NCI-H510A treated with DMSO at 0.1 percent for 48 hours (cell line): ENCODE measurements at places on chromosomes 1 and 21.

- DNase-seq, result no peak
These were observed 24.8 kb upstream of the RNF19B start for GRCh38 chr1:32989160-32990050.

DNA sequence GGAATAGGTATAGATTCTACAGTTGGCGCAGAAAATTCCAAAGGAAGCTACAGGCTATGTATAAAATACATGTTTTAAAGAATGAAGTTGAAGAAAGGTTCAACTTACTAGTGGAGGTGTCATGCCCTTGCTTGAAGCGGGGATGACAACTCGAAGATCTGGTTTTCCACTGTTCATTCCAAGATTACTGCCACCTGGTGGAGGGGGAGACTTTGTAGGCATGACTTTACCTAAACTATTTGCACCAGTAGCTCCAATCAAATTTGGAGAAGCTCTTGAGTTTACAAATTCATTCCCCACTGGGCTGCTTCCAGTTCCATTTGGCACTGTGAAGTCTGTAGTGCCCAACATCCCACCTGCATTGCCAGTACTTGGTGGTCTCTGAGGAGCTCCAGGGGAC, 81.7 kb downstream of the AXDND1 start:
- DNase-seq, result no peak

- no peak for DNase-seq
These were observed 62.1 kb downstream of the PCNT start for GRCh38 chr21:46385846-46386733.

DNA sequence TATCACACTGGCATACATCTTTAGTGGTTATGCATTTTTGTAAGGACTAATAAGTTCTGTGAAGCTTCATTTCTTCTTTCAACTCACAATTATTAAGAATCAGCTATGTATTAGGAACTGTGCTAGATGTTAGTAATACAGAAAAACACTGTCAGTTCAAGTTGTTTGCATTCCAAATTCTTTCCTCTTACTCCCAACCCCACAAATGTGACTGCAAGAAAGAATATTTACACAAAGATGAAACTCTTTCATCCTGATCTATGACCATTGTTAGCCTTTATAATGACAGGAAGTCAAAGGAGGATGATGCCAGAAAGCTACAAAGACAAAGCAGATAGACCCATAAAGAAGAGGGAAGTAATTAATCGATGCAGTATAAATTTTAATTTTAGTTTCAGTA, 21.0 kb upstream of the GADD45A start:
- DNase-seq, result peak; percentile 47

DNA sequence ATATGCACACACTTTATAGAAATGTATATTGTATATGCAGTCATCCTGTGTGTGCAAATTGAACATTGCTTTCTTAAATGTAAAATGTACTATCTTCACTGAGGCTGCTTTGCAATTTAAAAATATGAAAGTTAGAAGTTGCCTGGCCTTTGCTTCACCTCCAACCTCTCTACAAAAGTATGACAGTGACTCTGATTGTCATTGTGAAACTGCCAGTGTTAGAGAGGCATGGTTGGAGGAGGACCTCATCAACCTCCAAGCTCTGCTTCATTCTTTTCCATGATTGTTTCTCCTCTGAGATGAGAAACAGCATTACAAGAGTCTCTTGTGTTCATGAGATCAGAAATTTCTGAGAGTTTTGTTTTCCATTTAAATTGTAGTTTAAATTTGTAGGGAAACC, 185.5 kb downstream of the ZC3H11B start:
- no peak for DNase-seq

DNA sequence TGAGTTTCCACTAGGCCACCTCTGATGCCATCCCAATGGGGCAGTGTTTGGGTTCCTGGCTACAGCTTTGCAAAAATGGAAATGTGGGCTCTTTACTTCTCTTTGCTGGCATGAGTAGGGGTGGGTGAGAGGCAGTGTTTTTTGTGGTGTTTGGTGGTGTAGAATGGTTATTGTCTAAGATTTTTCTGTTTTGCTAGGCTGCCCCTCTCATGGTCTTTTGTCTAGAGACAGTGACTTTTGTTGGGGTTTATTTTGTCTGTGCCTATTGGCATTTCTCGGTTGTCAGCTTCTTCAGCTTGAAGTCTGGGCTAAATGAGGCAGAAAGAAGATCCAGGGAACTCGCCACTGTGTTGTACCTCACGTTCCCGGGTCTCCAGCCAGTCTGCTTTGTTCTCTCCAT, 112.1 kb downstream of the CENPF start:
- DNase-seq, result no peak

DNA sequence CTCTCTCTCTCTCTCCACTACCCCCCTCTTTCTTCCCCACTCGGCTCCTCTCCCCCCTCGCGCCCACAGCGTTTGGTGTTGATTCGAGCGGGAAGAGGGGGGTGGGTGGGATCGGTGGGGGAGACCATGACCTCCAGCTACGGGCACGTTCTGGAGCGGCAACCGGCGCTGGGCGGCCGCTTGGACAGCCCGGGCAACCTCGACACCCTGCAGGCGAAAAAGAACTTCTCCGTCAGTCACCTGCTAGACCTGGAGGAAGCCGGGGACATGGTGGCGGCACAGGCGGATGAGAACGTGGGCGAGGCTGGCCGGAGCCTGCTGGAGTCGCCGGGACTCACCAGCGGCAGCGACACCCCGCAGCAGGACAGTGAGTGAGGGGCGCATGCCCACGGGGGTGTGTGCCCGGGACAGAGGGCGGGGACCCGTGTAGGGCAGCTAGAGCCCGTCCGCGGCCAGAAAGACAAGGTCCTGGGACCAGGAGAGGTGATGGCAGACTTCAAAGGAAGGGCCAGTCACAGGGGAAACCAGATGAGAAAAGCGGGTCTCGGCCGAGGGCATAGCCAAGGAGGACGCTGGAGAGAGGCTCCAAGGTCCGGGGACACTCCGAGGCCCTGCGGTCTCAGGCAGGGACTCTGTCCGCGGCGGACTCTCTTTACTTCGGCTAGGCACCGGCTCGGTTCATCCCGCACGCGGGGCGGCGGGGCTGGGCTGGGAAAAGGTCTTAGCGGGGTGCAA, at the start of gene PRRX1:
PRRX1 (plus strand) TSS at position 39 of the 735 bp plus-strand sequence; CDS start at position 127, 88 bp downstream.
- peak; percentile 48 for DNase-seq

- no peak for DNase-seq
These were observed 95.2 kb downstream of the HLX start for GRCh38 chr1:220974431-220974830.

DNA sequence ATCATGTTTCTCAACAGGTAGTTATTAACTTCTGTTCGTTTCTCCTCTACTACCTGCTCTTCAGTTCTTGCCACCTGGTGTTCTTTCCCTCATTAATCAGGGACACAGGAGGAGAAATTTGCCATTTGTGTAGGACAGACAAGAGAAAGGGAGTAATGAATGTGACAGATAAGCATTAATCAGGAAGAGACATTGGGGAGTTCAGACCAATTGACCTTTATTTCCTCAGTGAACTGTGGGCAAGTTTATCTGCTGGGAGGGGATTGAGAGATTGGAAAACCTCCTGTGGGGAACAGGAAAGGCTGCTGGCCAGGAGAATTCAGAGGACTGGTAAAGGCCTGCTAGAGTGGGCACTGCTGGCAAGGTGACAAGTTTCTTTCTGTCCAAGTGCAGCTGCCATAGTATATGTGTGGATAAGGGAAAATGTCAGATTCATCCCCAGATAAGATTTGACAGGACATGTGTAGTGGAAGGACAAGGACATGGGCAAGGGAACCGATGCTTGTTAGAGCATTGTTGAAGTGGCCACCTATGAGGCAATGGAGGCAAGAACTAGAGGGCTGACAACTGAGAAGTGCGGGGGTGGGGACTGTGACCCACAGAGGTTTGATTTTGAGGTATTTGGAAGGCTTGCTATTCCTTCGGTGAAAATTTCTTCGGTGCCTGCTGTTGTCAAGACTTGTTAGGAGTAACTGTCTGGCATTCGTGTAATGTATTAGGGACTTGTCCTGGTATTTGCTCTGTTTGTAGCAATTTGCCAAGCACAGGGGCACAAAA, 12.6 kb downstream of the SZT2 start:
- no peak for DNase-seq

DNA sequence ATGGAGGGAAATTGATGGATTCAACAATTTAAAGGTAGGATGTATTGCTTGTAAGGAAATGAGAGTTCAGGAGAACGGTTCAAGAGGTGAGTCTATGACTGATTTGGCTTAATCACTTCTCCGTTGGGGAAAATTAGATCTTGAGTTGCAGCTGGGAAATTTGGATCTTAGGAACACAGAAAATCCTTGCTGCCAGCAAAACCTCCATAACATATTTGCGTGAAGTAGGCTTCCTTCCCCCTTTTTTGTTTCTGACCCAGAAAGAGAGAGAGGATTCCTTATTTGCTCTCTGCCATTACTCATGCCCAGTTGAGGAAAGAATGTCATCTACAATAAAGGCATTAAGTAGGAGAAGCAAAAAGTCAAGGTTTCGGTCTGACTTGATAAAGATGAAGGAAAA, 73.5 kb upstream of the PDC start:
- no peak for DNase-seq

DNA sequence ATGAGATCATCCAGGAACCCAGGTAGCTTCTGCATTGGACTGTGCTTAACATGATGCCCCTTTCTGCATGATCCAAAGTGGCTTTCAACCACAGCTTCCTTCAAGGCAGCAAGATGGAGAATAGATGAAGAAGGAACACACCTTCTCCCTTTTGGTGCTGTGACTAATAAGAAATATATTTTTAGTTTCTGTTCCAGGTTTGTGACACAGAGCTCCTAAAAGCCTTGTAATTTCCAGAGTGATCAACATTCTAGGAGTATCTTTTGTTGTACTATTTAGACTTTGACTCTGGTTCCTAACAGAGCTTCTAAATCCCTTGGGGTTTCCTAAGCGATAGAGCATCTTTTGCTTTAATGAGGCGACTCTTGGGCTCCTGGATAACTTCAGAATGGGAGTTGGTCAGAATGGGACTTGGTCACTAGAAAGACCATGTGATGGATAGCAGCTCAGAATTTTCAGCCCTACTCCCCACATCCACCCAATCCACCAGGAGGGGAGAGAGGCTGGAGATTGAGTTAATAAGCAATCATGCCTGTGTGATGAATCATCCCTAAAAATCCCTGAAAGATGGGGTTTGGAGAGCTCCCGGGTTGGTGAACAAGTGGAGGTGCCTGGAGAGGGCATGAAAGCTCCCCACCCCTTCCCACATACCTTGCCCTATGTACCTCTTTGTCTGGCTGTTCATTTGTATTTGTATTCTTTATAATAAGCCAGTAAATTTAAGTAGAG, 134.8 kb downstream of the FGGY start:
- no peak for DNase-seq

DNA sequence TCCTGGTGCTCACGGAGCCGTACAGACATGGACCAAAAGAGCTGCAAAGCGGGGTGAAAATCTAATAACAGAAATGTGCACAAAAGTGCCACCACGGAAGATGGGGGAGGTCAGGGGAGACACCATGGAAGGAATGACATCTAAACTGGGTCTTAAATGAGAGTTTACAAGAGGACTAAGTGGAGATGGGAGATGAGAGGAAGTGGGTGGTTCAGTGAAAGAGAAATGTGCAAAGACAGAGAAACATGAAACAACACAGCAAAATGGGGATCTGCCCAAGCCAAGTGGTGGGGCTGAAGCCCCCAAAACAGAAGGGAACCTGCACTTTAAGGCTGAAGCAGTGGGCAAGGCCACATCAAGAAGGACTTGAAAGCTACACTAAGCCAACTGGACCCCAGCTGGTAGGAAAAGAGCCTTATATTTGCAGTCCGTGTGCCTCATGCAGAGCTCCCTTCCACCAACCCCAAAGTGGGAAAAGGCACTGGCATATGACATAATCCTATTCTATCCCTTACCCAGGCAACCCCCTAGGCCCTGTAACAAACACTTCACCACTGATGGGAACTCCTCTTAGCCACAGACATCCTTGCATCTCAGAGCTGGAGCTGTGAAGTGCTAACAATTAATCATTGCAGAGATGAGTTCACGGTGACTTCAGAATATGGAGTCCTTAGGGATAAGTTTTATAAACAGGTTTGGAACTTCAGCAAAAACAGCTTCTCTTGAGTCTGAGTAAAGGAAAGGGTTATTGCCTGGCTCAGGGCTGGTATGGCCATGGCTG, 198.6 kb upstream of the EDN2 start:
- no peak for DNase-seq

DNA sequence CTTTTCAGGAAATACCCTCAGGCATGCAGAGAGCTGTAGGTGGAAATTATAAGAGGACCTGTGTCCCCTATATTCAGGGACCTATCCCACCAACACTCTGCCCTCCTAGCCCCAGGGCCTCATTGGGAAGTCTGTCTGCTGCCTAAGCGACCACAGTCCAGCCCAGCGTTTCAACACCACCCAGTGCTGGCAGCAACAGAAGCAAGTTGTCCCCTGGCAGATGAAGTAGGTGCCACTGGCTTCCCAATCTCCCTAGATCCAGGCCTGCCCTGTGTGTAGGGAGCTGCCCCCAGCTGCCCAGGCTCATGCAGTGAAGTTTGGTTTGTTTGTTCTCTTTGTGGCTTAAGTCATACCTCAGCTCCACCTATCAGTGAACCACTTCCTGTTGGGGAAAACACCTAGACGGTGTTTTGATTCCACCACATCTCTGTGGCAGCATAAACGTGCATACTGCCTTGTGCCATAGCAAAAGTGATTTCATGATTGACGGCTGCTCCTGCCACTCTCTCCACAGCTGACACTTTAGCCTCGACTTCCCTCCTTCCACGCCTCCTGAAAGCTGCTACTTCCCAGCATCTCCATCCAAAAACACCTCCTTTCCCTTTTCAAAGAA, 8.1 kb upstream of the LEFTY1 start:
- peak; percentile 84 for DNase-seq

GRCh38 chr21:32567626-32568025, 17.7 kb downstream of the TCP10L start:
- DNase-seq, result no peak

DNA sequence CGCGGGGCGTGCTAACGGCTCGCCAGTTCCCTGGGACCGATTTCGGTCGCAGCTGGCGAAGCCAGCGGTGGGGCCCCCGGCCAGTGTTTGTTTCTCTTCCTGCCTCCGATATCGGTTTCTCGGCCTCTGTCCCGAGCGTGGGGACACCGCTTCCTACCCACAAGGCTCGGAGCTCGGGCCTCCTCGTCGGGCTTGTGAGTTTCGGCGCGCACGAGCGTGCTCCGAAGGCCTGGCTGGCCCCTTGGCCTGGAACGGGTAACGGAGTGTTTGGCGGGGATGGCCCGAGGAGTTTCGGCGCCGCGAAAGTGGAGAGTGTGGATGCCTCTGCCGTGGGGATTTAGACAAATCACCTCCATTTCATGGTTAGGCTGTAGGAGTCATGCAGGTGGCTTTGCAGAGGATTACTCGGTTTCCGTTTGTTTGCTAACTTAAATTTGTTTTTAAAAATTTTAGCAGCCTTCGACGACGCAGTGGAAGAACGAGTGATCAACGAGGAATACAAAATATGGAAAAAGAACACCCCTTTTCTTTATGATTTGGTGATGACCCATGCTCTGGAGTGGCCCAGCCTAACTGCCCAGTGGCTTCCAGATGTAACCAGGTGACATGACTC, 559 bp downstream of the RBBP4 start:
- DNase-seq, result no peak
